ENCODE measurements at places on chromosomes 2 and 18.

GRCh38 chr2:149972066-149972465 is 384.5 kb upstream of the MMADHC start:
- DNase-seq: no peak

DNA sequence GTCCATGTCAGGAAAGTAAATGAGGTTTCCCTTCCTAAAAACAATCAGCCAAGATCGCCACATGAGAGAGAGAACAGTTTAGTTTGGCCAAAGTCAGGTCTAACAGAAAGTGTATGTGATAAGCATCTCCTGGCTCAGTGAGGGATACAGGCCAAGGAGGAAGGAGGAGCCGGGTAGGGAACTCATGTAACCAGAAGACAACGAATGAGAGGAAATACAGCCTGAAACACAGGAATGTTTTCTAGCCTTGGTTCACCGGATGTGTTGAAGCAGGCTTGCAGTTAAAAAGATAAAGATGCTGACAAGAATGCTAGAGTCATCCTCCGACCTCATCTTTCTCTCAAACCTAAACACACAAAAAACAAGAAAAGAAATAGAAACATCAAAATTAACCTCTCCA is 283.9 kb upstream of the SIX2 start:
- no peak for DNase-seq

DNA sequence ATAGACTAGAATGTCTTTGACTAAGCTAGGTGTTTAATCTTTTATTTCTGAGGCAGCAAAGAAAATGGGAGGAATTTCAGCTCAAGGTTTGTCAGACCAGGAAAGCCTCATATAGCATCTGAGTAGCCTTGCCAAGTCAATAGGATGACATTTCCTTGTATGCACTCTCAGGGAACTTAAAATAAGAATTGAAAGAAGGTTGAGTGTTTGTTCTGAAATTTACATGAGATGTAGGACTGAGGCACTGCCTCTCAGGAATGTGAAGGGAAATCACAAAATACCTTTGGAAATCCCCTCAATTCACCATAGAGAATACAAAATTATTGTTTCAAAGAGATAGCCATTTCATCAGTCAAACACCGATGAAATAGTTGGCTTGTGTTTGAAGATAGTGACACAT is 392.0 kb upstream of the NRP2 start:
- DNase-seq: no peak

GRCh38 chr2:30780776-30781330 is 26.4 kb downstream of the CAPN13 start:
- no peak for DNase-seq

DNA sequence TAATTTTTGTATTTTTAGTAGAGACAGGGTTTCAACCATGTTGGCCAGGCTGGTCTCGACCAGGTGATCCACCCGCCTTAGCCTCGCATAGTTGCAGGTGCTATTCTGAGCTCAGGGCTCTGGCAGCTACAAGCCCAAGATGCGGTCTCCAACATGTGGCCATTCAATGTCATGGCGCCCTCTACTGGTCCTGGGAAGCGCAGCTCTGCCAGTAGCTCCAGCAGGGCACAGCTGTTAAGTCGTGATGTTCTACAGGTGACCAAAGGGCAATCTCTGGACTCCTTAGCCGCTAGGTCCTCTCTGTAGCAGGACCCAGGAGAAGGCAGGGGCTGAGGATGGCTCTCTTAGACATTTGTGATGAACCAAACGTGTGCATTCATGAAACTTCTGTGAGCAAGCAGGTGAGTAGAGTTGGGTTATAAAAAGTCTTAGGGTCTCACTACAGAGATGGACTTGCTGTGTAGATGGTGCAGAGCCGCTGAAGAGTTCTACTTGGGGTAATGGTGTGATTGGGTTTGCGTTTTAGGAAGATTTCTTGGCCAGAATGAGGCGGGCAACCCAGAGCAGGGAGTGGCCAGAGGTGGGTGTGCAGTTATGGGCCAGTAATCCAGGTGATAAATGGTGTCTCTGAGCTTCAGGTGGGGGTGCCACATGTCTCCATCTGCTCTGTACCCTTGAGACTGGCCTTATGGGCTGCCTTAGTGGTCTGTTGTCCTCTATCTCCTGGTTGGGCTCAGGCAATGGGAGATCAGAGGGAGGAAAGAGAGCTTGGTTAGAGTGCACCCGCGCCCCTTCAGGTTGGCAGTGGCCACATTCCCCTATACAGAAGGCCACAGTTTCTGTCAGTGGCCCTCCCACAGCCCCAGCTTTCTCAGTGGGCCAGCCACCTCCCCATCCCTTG is 31.0 kb downstream of the IL37 start:
- DNase-seq: peak; percentile 79

DNA sequence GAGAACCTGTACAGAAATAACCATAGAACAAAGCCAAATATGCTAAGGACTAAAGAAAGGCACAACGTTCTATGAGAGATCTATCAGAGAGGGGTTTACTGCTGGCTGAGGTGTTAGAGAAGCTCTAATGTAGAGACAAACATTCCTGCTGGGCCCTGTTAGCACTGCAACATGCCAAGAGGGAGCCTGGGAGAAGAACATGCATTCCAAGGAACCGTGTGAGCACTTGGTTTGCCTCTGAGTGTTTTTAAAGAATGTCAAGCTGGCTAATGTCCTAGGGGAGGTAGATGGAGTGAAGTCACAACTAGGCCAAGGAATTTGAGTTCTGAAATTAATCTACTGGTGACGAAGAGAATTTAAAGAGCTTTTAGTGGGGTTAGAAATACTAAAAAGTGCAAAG is 384.3 kb upstream of the LYPD1 start:
- DNase-seq: no peak

DNA sequence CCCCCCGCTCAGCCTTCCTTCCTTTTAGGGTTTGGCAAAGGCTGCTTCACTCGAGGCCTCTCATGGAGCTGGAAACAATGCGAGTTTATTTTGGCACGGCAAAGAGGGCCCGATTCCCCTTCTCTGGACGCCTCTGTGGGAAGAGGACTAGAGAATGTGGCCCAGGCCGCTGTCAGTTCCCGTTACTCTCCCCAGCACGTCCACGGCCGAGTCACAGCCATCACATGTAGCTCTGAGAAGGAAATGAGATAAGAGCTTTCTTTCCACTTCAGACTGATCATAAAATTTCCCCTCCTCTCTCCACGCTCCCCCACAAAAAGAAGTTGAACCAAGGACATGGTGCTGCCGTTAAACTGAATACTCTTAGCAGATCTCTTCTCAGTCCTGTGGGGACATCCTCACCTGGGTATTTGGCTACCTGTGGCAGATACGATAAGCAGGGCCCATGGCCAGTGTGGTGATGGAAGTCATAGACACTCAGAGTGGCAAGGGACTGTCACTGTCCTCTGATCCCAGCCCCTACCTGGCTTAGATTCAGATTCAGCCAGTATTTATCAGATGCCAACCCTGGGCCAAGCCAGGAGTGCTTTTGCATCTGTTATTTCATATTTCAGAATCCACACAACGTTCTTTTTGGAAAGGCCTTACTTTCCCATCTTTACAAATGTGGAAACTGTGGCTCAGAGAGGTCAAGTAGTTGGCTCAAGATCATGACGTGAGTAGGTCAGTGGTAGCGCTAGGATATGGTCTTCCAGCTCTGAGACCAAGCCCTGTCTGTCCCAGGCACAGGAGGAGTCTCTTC is 101.2 kb downstream of the MCFD2 start:
- DNase-seq: no peak

DNA sequence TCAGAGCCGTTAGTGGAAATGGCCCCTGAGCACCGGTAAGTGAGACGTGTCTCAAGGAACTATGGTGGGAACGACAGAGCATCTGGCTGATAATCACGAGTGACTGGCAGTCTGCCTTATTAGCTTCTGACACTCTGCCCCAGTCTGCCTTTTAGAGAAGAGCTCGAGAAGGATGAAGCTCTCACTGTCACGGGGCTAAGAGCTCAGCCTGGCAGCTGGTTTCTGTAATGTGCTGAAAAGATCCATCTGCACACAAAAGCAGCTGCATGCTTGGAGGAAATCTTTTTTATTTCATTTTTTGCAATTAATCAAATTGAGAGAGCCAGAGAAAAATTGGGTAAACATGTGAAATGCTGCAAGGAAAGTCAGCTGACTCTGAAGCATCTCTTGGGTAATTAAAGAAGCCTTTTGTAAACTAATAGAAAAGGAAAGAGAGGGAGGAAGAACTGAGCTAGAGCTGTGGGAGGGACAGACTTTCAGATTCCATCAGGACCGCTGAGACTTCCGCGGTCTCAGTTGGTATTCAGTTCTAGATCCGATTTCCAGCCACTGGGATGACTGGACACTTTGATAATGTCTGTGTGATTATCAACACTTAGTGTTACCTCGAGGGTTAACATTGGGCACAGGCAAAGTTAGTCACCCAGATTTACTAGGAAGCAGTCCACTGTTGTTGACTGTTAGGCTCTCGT is 24.4 kb downstream of the MBP start:
- peak; percentile 42 for DNase-seq

- DNase-seq: no peak
These were observed 130.1 kb upstream of the COPS8 start for GRCh38 chr2:236955521-236956030.

DNA sequence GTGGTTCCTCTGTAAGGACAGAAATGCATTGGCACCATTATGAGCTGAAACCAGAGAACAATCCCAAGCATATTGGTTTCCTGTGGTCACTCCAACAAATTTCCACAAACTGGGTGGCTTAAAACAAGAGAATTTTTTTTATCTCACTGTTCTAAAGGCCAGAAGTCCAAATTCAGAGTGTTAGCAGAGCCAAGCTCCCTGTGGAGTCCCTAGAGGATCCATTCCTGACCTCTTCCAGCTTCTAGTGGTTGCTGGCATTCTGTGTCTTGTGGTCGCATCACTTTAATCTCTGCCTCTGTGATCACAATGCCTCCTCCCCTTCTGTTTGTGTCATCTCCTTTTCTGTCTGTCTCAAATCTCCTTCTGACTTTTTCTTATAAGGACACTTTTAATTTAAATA is 380.3 kb downstream of the NYAP2 start:
- DNase-seq: no peak

DNA sequence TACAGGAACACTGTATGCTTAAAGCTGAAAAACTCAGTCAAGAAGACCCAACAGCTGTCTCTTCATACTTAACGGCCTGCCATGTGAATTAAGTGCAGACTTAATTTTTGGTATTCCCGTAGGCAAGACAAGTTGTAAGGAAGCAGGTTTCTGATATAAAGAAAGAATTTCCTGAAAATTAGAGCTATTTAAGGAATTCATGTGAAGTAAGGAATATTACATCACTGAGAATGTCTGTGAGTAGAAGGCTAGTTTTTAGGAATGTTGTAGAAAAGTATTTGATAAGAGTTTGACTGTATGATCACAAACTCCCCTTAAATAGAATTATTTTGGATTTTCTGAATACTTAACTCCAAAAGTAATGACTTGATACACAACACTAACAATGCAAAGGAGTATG is 51.0 kb downstream of the WDR33 start:
- DNase-seq: no peak

- DNase-seq: no peak
These were observed 59.2 kb downstream of the ADI1 start for GRCh38 chr2:3460156-3460555.

DNA sequence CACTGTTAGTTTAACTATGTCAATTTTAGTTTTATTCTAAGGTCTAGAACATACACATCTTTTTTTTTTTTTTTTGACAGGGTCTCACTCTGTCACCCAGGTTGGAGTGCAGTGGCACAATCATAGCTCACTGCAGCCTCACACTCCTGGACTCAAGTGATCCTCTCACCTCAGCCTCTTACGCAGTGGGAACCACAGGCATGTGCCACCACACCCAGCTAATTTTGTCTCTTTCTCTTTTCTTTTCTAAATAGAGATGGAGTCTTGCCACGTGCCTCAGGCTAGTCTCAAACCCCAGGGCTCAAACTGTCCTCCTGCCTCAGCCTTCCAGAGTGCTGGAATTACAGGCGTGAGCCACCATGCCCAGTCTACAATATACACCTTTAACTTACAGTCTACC is 69.5 kb upstream of the CHRNA1 start:
- DNase-seq: no peak

DNA sequence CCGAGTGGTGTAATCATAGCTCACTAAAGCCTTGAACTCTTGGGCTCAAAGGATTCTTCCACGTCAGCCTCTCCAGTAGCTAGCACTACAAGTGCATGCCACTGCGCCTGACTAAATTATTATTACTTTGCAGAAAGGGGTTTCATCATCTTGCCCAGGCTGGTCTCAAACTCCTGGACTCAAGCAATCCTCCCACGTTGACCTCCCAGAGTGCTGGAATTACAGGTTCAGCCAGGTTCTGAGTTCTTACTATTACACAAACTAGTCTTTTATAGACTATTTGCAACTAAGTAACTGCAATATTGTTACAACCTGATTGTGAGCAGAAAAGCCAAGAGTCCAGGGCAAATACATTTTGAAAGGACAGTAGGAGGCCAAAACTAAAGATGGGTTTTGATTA is 35.9 kb upstream of the MRPL19 start:
- no peak for DNase-seq

DNA sequence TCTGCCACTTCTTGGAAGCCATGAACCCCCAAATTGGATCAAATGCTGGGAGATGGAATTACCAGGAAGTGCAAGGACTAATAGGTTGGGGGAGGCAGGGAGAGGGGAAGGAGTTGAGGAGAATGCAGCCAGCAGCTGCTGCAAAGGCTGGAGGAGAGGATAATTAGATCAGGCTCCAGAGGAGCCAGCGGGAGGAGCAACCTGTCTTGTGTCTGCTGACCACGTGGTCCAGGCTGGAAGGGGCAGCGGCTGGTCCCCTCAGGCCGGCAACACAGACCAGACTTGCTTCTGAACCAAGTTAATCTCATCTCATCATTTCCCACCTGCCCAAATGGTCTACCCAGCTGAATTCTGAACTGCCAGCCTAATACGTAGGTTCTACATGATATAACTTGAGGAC is 68.3 kb downstream of the MRO start:
- no peak for DNase-seq

DNA sequence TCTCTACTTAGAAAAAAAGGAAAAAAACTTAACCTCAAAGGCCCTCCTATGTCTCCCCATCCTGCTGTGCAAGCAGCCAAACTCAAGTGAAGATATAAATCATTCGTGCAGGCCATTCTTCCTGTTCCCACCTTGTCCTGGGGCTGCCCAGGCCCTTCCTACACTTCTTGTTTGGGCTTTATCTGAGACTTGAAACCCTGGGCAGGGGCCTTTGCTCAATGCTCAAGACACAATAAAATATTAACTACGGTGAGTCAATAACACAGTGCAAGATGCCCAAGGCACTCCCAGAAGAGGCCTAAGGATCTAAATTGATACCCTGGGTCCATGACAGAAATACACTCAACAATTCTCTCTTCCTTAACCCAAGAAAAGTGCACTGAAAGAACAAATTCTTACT is 67.6 kb downstream of the TBC1D8 start:
- no peak for DNase-seq

- DNase-seq: no peak
These were observed 131.6 kb upstream of the IL1R2 start for GRCh38 chr2:101860157-101860556.

- DNase-seq: no peak
These were observed 627 bp upstream of the GALR1 start for GRCh38 chr18:77248873-77249568.

DNA sequence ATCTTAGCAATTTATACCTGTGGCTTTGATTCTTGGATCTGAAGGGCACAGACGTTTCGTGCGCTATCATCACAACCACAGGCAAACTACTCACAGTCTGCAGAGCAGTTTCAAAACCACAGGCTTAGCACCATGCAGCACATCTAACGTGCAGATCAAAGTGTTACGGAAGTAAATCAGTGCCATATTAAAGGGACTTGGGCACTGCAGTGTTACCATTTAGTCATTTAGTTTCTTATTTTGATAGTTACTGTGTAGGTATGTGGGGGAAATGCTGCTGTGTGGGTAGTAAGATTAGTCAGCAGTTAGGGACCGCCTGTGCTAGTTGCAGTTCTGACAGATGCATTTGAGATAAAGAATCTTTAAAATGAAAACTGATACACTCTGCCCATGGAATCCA is 384.0 kb downstream of the NBAS start:
- DNase-seq: no peak
